Stimulated activated CD8-positive, alpha-beta memory T cell treated with anti-CD3 and anti-CD28 coated beads, Interleukin-15, amount 100 ng/mL, for 4 hours (primary cell): ENCODE measurements at places on chromosomes 11 and 22.

DNA sequence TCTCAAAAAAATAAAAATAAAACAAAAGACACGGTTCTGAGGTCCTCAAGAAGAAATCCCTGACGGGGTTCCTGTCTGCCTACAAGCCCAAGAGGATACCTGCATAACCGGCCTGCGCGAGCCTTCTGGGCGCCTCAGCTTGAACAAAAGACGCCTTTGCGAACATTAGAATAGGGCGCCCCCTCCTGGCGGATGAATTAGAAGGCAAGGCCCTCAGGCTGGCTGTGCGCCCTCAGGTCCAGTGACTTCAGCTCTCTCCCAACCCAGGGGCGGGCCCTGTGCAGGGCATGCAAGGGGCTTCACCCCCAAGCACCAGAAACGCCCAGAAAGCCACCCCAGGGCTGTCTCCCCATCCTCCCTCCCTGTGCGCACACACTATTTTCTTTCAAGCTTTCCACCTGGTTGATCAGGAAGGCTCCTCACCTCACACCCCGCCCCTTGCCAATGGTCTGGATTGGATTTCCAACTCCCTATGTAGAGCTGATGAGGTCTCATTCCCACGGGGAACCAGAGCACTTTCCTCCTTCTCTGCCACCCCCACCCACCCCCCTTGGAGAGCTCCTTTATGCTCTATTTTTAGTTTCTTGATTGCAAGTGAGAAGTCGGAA, 273.3 kb downstream of the BUD13 start:
- DNase-seq, result no peak

DNA sequence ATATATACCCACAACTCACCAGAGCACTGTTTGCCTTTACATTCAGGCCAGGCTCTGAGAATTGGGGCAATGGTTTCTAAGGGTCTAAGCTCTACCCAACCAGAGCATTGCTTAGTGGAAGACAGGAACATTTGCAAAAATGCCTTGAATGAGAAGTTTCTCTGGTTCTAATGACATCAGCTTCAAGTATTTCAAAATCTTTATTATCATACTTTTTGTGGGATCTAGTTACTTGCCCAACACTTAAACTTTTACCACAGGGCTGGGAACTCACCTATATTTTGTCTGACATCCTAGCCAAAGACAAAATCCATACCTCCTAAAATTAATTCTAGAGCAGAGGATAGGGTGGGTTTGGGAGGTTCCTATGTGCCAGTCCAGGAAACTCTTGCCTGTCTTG, 51.5 kb downstream of the INSC start:
- DNase-seq, result no peak

DNA sequence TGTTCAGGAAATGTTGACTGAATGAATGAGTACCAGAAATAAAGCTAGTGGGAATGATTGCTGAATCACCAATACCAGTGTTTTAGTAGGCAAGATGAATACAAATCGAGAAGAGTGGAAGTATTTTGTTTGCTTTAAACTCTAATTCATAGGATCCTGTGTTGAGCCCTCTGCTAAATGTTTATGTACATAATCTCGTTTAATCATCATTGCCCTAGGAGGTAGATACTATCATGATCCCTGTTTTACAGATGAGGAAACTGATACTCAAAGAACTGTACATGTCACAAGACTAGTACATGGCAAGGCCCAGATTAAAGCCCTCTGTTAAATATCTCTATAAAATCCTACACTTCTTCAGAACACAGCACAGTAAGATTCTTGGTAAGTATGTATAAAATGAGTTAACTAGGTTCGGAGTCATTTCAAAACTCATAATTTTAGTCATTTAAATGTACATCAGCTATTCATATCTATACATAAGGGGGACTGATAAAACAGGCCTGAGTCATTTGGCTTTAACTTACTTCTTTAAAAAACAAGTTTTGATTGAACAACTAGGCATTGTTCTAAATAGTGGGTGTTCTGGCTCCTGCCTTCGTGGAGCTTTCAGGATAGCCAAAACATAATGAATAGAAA, 97.1 kb downstream of the EXT2 start:
- no peak for DNase-seq

DNA sequence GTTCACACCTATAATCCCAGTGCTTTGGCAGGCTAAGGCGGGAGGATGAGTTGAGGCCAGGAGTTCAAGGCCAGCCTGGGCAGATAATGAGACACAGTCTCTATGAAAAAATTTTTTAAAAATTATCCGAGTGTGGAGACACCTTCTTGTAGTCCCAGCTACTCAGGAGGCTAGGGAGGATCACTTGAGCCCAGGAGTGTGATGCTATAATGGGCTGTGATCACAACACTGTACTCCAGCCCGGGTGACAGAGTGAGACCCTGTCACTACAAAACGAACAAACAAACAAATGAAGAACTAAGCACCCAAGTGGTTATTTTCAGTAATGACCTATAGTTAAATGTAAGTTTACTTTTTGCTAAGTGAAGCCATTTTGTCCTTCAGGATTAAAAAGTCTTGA, 32.3 kb downstream of the ANO5 start:
- no peak for DNase-seq

DNA sequence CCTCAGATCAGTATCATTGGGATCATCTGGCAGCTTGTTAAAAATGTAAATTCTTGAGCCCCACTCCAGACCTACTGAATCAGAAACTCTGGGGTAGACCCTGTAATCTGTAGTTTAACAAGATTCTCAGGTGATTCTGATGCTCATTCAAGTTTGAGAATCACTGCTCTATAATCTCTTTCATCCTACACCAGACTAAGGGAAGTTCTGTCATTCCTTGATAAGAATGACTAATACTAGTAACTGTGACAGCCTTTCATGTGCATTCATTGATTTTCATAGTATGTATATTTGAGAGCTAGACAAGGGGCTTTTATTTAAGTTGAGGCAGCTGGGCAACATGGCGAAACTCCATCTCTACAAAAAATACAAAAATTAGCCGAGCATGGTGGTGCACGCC, 30.0 kb downstream of the NAT10 start:
- DNase-seq, result no peak

DNA sequence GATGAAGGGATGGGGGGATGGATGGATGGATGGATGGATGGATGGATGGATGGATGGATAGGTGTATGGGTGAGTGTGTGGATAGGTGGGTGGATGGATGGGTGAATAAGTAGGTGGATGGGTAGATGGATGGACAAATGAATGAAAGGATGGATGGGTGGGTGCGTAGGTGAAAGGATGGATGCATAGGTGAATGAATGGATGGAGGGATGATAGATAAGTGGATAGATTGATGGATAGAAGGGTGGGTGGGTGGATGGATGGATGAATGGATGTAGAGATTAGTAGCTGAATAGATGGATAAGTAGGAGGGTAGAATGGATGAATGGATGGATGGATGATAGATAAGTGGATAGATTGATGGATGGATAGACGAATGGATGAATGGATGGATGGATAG, 152.7 kb downstream of the MN1 start:
- no peak for DNase-seq

DNA sequence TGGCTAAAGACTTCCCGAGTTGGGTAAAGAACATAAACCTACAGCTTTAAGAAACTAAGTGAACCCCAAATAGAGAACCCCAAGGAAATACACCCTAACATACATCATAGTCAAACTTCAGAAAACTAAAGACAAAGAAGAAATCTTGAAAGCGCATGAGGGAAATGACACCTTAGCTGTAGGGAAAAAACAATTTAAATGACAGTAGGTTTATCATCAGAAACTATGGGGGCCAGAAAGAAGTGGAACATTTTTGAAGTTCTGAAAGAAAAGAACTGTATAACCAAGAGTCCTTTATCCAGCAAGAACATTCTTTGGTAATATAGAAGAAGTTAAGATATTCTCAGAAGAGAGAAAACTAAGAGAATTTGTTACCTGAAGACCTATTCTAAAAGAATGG, 15.5 kb upstream of the OR2AT4 start:
- DNase-seq, result no peak

DNA sequence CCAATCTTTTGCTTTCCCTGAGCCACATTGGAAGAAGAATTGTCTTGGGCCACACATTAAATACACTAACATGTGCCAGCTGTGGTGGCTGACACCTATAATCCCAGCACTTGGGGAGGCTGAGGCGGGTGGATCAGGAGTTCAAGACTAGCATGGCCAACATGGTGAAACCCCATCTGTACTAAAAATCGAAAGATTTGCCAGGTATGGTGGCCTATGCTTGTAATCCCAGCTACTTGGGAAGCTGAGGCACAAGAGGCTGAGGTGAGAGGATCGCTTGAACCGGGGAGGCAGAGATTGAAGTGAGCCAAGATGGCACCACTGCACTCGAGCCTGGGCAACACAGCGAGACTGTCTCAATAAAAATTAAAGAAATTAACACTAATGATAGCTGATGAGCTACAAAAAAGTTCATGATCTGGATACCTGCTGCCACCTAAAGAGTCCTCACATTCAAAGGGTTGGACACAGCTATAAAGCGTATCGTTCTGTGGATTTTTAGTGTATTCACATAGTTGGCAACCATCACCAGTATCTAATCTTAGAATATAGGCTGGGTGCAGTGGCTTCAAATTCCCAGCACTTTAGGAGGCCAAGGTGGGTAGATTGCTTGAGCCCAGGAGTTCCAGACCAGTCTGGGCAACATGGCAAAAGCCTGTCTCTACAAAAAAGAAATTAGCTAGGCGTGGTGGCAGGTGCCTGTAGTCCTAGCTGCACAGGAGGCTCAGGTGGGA, 3.4 kb upstream of the LDHC start:
- no peak for DNase-seq

- DNase-seq, result no peak
Measured at GRCh38 chr11:65262776-65263175, 1.0 kb downstream of the POLA2 start.

- no peak for DNase-seq
Measured at GRCh38 chr22:22748297-22748743, 103.9 kb downstream of the GGTLC2 start.

GRCh38 chr22:19292458-19293230, 1.1 kb upstream of the CLTCL1 start:
- no peak for DNase-seq

DNA sequence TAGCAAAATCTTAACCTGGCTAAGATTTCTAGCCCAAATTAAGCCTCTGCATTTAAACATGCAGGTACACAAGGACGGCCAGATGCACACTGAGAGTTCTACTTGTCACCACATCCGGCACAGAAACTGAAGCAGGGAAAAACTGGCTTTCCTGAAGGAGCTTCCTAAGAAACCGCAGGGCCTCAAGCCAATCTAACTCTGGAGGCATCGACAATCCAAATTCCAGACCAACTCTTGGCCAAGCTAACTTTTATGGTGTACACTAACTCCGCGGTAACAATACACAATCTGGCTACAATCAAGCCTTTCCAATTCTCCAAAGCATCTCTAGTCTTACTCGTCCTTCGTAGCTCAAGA, 1.2 kb downstream of the MSANTD2 start:
- DNase-seq, result no peak

DNA sequence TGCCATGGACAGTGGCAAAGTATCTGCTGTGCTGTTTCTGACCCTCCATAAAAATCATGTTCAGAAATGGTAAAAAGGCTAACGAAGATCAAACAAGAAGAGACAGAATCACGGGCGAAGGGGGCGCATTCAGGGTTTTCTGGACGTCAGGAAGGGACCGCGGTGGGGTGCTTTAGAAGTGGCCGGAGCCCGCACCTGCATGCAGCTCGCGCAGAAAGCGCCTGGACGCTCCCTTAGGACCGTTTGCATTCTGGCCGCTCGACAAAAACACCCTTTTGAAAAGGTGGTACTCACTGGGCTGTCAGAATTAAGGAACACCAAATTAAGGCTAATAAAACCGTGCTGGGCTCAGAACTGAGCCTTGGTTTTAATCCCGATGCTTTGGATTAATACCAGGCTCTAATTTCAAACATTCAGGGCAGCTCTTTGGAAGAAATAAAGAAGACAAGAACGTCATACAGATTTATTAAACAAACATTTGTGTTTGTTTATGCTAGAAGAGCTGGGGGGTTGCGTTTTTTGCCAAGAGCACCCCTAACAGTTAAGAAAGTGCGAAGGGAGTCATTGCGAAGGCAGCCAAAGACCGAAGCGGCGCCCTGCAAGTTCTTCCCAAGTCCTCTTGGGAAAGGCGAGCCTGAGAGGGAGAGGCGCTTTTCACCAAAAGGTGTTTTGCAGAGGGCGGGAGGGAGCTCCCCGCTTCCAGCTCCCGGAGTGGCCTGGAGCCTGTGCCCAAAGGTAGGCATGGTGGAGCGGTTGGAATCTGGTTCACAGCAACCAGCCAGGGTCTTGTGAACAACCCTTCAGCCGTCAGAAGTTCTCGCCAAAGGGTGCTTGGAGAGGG, 47.7 kb upstream of the DBX1 start:
- no peak for DNase-seq

GRCh38 chr11:121246021-121246768, 46.4 kb upstream of the SC5D start:
- no peak for DNase-seq

DNA sequence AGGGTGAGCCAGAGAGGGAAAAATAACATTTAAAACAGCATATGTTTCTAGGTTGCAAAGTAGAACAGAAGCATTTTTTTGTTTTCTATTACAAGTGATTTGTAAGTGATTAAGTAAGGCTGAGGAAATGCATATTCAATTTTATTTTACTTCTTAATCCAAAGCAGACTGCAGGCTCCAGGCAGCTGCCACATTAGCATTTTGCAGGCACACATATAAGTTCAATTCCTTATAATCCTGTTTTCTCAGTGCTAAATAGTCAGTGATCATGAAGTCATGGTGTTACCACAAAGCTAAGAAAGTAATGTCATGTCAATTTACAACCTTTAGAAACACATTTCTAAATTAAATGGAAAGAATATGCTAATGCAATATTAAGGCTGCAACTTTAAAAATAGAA, 149.8 kb downstream of the CNTN5 start:
- DNase-seq, result no peak

DNA sequence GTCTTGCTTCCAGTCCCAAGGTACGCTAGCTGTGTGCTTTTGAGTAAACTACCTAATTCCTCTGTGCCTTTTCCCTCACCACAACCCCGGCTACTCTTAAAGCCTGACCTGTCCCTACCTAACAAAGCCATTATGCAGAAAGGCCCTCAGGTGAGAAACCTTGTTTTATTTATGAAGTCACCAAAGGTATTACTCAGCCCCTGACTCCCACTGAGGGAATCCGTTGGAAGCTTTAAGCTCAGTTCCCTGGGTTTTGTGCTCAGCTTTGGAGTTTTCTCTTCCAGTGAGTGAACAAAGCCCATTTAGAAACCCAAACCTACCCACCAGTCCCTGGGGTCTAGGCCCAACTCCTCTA, 90.9 kb downstream of the APIP start:
- DNase-seq, result no peak

DNA sequence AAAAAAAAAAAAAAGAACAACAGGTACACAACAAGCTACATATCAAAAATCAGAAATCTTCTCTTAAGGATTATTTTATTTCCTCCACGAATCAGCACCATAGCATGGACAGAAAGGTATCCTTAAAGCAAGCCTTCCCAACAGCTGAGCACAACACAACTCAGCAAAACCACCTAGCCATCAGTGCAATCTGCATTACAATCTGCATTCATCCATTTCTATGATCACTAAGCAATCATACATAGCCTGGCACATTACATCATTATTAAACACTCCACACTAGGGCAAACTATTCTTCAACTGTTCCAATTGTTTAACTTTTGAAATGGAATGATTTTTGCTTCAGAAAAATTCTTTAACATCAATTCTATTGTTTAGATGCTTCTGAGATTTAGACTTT, 29.0 kb downstream of the MRTFA start:
- DNase-seq, result no peak
